ENCODE measurements at places on chromosomes 6 and 20.
A peak's percentile ranks its signal among the peaks of the same experiment; 100 is the strongest.

DNA sequence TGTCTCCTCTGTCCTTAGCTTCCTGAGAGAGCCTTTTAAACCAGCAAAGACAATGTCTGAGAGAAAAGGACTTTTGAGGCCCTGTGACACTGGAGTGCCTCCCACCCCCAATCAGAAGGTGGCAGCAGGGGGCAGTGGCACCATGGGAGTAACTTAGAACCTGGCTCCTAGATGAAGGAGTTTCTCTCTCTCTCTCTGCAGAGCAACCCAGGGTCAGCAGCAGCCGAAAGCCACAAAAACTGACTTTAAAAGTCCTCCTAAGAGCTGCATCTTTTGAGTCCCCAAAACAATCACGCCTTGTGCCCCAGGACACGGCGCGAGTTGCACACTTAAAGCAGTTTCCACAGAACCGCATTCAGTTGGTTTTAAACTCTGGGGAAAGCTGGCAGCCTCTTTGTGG, 5.3 kb upstream of the TCP11 start:
- DNase-seq = no peak

GRCh38 chr6:33790379-33790778, 1.4 kb upstream of the LEMD2 start:
- DNase-seq = no peak

GRCh38 chr20:10219993-10220750, 1.5 kb downstream of the SNAP25 start:
- no peak for DNase-seq

GRCh38 chr6:28810659-28811053, 113.1 kb downstream of the TRIM27 start:
- DNase-seq = no peak

GRCh38 chr6:117414770-117415169, 11.0 kb downstream of the ROS1 start:
- DNase-seq = no peak

- no peak for DNase-seq
Observed at GRCh38 chr6:35417979-35418661, 34.0 kb upstream of the FANCE start.

DNA sequence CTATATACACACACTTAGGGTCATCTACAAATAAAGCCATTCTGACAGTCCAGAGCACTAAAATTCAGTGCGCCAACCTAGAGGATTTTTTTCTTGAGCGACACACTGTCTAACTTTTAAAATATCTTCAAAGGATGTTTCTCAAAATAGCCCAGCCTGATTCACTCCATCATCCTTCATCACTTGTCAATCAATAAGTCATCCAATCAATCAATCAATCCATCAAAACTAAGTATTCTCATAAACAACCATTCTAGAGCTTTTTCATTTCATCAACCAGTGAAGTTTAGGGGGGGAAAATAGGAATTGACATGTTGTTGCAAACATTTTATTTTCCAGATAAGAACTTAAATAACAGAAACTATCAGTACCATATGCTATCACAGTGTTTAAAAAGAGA, 183.2 kb downstream of the HDGFL1 start:
- DNase-seq = no peak

DNA sequence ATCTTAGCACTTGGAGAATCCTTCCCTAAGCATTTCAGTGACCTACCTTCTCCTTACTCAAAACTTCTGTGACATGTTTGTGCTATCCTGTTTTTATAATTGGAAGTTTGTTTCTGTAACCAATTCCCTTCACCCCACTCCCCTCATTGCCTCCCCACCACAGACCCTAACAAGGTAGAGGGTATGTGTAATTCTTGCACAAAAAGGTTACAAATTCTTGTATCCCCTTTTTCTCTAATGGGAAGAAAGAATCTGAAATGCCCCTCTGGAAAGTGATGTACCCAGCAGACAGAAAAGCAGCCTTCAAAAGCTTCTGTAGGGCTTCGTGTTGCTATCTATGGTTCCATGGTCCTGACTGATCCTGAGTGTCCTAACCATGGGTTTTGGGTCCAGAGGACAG, 111.7 kb upstream of the TMEM170B start:
- no peak for DNase-seq

- DNase-seq = no peak
Observed at GRCh38 chr6:37308069-37308815, 45.5 kb upstream of the RNF8 start.

GRCh38 chr6:48889429-48889828, 573.6 kb downstream of the MMUT start:
- DNase-seq = no peak

DNA sequence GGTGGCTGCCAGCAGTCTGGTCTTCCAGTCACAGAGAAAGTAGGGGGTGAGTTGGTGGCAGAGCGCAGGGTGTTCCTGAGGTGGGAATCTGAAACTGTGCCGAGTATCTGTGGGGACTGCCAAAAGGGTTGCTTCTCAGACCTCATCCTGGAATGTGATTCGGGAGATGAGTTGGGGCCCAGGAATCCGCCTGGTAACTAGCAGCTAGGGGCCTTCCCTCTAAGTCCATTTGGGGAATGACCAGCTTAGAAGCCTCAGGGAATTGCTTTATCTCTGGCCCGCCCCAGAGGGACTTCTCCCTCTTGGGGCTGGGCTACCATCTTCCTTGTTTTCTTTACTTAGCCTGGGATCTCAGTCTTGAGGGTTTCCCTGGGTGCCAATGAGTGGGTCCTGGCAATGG, 49.6 kb downstream of the MOCS1 start:
- DNase-seq = no peak

DNA sequence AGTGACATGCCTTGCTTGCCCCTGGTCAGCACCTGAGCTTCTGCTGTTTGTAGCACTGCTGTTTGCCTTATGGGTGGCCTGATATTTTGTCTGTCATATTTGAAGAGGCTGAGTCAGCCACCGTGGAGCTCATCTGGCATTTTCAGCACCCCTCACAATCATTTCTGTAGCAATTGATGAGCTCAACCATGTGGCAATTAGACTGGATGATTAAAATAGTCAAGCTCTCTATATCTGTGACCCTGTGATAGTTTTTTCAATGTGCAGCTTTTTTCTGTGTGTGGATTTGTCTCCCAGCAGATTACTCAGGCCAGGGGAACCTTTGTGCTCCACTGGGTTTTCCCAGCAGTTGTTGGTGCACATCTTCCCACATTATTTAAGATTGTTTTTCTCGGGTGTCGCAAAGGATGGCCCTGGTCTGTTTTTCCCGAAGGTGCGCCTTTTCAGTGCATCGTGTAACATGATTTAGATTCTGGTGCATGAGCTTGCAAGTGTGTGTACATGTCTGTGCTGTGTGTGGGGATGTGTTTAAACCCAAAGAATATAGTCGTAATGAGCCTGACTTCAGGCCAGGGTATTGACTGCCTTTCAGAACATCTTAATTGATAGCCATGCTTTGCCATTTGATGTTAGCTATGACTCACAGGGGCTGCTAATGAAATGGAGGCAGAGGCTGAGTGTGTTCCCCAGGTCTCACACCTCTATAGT, 31.6 kb upstream of the GLP1R start:
- no peak for DNase-seq

GRCh38 chr6:150016324-150017185, 8.8 kb downstream of the RAET1L start:
- DNase-seq = peak; percentile 65

DNA sequence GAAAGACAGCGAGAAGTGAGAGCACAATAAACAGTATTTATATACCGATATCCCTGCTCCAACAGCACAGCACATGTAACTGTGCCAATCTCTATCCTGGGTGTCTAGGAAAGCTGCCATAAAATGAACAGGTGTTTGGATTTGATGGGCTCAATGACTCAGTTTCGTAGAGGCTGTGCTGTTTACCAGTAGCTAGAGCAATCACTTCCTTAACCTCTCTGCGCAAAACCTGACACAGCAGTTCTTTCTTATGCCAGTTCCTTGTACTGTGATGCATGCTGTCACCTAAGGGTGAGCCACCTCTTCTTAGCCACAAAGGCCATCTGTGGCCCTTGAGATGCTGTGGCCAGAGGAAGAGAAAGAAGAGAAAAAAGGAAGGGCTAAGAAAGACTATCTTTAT, 59.3 kb downstream of the SHPRH start:
- no peak for DNase-seq

GRCh38 chr20:12023194-12023795, 105.6 kb downstream of the BTBD3 start:
- no peak for DNase-seq

DNA sequence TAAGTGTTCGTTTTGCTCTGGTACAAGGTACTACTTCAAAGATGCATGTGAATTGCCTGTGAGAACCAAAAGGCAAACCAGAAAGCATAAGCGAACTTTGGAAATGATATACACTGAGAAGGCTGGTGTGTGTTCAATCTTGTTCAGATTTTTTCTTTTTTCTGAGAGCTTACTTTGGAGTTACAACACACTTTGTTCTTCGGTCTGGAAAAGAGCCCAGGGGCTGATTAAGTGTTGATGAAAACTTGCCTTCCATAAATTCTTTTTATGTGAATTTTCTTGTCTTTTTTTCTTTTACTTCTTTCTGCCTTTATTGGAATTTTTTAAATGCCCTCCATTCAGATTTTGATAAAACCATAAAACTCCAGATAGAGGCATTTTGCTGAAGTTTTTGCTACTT, 395.1 kb upstream of the SASH1 start:
- DNase-seq = no peak

- DNase-seq = no peak
Observed at GRCh38 chr6:166608774-166609173, 18.3 kb downstream of the RPS6KA2 start.

DNA sequence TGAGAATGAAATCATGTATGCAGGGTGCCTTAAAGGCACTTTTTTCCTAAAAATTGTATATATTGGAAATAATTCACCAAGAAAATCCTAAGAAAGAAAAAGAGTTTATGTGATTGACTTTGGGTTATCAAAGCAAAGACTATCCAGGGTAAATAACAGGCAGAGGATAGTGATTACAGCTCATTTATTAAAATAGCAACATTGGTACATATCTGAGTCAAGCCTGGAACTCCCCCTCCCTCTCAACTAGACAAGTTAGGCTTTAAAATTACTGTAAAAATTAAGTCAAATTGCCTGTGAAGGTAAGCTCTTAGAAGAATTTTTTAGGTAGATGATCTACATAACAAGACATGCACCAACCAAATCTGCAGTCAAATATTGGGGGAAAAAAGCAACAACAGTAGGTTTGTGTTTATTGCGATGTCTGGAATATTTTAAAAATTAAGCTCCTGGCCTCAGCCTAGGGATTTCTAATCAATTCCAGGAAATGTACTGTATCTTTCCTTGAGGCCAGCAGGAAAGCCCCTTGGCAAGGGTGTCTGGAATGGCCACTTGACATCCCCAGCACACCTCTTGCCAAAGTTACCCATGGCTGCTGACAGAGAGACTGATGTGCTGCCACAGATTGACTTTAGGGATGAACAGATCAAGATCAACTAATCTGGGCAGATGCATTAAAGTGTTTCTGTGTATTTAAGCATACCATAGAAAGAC, 31.2 kb upstream of the HBS1L start:
- no peak for DNase-seq

DNA sequence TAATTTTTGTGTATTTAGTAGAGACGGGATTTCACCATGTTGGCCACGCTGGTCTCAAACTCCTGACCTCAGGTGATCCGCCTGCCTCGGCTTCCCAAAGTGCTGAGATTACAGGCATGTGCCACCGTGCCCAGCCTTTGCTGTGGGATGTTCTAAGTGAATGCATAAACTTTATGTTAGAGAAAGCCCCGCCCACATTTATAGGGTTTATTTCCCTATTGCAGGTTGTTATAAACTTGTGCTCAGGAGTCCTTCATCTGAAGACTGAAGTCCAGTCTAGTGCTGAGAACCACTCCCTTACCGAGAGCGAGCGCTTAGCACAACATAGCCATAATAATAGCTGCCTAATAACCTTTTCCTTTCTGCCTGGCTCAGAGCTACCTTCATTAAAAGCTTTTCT, 75.4 kb upstream of the ZNF217 start:
- DNase-seq = no peak

DNA sequence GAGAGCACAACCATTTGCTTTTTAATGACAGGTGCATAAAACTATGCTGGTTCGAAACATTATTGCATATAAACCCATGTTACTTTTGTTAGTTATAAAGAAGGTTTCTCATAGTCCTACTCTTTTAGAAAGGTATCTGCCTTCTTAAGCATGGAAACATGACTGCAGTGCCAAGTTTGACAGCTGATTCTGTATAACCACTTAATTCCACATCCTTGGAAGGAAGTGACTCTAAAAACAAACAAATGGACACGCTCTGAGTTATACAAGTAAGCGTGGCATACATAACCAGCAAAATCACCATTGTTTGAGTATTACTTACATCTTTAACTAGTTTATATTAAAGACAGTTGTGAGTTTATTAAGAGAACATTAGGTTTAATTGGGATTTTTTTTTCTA, 125.0 kb upstream of the HDGFL1 start:
- no peak for DNase-seq

DNA sequence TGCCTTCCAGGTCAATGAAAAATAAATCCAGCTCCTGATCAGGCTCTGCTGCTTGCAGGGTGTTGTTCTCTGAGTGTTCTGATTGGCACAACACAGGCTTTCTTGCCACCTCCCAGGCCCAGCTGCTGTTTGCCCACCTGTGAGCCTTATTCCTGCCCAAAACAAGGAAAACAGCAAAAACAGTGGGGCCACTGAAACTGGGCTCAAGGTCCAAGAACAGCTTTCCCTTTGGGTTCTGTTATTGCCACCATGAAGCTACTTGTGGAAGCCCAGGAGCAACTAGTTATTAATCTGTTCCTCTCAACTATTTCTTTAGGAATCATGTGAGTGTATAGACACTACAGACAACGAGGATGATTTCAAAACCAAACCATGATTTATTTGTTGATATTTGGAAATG, 159.1 kb downstream of the PLCB1 start:
- DNase-seq = no peak

GRCh38 chr6:41345901-41346300, 10.5 kb downstream of the NCR2 start:
- DNase-seq = no peak
